ENCODE measurements at places on chromosomes 7 and 10.

DNA sequence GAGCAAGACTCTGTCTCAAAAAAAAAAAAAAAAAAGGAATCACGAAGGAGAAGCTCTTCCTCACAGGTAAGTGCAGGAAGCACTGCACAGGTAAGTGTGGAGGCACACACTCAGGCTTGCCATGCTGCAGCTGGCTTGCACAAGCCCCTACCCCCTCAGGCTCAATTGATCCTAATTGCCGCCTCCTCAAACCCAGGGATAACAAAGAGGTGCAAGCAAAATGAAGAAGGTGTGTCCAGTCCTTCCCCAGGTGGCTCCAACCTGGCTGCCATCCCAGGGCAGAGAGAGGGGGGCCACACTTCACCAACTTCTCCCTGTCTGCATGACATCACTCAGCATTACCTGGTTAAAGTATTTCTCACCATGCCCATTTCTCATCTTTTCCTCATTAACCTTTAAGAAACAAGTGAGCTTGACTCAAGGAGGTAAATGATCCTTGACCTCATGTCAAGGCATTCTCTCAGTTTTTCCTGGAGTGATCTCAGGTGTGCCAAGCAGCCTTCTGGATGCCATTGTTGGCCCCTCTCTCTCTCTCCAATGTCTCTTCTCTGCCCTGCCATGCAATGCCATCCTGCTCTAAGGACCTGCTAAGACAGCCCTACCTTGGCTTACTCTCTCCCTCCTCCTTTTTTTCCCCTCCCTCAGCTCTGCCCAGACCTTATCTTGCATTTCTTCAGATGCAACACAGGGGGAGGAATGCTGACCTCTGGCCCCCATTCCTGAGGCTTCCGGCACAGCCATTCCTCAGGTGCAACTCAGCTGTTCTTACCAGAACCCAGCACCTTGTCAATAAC, 13.0 kb upstream of the TRPV6 start:
- DNase-seq = no peak

DNA sequence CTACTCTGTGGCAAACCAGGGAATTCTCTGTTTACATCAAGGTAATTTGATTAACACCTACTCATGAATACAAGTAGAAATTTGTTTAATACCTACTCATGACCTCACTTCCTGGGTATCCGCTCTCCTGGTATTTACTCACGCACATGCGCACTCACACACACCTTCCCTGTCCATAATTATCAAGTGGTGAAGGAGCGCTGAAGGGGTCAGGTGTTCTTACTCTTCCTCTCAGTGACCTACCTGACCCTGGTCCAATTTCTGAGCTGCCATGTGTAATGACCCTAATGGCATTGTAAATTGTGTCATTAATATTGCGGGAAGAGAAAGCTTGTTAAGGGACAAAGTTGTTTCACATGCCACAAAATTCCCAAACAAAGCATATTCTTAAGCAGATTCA, 41.3 kb upstream of the TRIL start:
- DNase-seq = no peak

DNA sequence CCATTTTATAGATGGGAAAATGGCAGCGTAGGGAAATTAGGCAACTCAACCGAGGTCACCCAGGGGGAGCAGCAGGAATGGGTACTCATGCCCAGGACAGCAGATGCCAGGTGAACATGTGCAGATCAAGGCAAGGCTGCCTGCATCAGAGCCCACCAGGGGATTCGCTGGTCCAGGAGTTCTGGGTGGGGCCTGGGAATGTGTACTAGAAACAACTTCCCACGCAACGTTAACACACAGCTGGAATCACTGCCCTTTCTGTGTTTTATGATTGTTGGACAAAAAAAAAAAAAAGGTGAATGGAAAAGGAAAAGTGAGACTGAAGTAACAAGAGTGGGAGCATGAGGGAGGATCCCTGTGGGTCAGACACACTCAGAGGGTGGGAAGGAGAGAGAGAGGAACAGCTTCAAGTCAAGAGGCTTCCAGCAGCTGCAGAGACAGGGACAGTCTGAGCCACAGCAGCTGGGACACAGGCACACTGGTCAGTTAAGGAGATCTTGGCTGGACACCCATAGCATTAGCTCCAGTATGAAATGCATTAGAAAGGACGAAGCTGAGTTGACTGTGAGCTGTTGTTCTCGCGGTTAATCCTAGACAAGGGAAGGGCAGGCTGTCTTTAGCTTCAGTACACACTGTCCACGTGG, 187.9 kb upstream of the INHBA start:
- no peak for DNase-seq

DNA sequence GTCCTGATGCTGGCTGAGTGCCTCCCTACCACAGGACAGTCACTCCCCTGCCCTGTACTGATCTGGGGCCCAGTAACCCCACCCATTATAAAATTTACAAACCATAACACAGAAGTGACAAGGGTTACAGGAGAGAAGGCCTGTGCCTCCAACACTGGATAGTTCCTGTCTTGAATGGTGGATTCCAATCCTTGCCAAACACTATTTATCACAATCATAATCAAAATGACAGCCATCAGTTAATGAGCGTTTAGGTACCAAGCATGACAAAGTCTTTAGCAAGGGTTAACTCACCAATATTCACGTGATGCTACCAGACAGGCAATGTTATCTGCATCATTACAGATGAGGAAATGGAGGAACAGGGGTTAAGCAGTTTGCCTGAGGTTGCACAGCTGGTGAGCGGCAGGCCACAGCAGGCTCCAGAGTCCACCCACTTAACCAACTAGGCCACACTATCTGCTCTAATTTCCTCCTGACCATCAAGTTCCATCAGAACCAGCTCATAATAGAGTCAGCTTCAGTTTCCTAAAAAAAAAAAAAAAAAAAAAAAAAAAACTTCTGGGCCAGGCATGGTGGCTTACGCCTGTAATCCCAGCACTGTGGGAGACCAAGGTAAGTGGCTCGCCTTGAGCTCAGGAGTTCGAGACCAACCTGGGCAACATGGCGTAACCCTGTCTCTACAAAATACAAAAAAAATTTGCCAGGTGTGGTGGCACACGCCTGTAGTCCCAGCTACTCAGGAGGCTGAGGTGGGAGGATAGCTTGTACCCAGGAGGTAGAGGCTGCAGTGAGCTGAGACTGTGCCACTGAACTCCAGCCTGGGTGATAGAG, 14.2 kb downstream of the PDLIM1 start:
- DNase-seq = no peak

DNA sequence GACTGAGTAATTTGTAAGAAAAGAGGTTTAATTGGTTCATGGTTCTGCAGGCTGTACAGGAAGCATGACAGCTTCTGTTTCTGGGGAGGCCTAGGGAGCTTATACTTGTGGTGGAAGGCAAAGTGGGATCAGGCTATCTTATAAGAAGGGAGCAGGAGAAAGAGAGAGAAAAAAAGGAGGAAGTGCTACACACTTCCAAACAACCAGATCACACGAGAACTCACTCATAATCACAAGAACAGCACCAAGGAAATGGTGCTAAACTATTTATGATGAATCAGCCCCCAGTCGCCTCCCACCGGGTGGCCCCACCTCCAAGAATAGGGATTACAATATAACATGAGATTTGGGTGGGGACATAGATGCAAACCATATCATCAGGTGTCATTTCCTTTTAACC, 89.1 kb upstream of the KCNMA1 start:
- no peak for DNase-seq
